GM12878 (cell line): ENCODE measurements at places on chromosomes 7 and 10.

- H3K36me3 ChIP-seq = no peaks in the 10 kb centered on the region
- DNase-seq = no peak
- H3K27me3 ChIP-seq = no peaks in the 10 kb centered on the region
- H3K27ac ChIP-seq = no peak overlapping the region
- no peak overlapping the region for H3K4me3 ChIP-seq
These were observed 6.9 kb upstream of the CREB3L2 start for GRCh38 chr7:138008588-138009349.

- no peaks in the 10 kb centered on the region for H3K27me3 ChIP-seq
- DNase-seq = no peak
- H3K36me3 ChIP-seq = no peaks in the 10 kb centered on the region
- peaks cover 5% of the 10 kb centered on the region; the same call in 1 of the 2 replicates for H3K4me1 ChIP-seq
These were observed 107.0 kb upstream of the KIF5B start for GRCh38 chr10:32163071-32163761.

DNA sequence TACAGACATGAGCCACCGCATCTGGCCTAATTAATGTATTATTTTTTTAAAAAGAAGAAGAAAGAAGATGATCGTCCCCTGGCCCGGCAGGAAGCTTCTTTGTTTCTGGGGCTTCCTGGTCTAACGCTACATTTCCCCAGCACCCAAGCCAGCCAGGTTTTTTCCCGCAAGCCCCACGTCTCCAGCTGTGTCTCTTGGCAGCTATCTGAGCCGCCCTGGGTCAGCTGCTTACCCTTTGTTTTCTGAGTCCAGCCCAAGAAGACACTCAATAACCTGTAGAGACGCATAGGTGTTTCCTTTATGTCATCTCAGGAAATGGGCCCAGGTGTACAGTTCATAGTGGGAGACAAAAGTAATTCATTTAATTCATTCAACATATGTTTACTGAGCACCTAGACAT is 110.2 kb downstream of the MTPAP start:
- no peak for DNase-seq
- no peaks in the 10 kb centered on the region for H3K4me1 ChIP-seq
- H3K27ac ChIP-seq = no peak overlapping the region

- no peak for DNase-seq
- H3K4me3 ChIP-seq = no peak overlapping the region
- H3K36me3 ChIP-seq = no peaks in the 10 kb centered on the region
- no peaks in the 10 kb centered on the region for H3K4me1 ChIP-seq
- H3K27ac ChIP-seq = no peak overlapping the region
These were observed 129.8 kb downstream of the CUBN start for GRCh38 chr10:16999665-17000451.

DNA sequence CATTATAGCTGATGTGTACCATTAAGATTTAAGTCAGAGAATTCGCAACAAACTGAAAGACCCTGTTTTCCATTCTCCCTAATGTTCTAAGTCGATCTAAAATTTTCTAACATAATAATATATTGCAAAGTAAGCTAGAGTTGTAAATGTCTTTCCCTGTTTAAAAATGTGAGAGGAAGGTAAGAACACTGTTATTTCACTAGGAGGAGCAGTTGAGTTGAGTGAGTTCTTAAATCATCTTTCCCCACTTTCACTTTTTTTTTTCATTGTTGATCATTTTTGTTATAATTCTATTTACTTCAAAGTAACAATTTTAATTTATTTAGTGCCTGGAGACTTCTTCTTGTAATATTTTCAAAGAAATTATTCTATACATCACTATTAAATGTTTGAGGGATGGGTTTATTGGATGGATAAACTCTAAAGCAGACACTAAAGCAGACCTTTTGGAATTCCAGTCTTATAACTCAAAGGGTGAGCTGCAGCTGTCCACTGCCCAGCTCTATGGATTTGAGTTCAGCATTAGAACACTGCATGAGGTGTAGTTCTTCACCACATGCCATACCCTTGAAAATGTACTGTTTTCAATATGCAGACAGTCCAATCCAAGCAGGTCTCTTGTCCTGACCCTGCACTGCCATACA is 181.3 kb upstream of the FZD1 start:
- no peaks in the 10 kb centered on the region for H3K27me3 ChIP-seq
- DNase-seq = no peak
- no peak overlapping the region for H3K4me3 ChIP-seq
- no peaks in the 10 kb centered on the region for H3K36me3 ChIP-seq
- H3K4me1 ChIP-seq = no peaks in the 10 kb centered on the region

DNA sequence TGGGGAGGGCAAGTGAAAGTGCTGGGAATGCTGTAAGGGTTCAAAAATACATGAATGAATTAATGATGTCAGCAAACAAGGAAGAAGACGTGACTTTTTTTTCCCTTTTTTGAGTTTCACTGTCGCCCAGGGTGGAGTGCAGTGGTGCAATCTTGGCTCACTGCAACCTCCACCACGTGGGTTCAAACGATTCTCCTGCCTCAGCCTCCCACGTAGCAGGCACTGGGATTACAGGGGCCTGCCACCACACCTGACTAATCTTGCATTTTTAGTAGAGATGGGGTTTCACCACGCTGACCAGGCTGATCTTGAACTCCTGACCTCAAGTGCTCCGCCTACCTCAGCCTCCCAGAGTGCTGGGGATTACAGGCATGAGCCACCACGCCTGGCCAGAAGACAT is 30.0 kb downstream of the DENND10 start:
- no peaks in the 10 kb centered on the region for H3K27me3 ChIP-seq
- H3K36me3 ChIP-seq = no peaks in the 10 kb centered on the region; the same call in 1 of the 2 replicates
- no peak for DNase-seq
- no peak overlapping the region for H3K27ac ChIP-seq

DNA sequence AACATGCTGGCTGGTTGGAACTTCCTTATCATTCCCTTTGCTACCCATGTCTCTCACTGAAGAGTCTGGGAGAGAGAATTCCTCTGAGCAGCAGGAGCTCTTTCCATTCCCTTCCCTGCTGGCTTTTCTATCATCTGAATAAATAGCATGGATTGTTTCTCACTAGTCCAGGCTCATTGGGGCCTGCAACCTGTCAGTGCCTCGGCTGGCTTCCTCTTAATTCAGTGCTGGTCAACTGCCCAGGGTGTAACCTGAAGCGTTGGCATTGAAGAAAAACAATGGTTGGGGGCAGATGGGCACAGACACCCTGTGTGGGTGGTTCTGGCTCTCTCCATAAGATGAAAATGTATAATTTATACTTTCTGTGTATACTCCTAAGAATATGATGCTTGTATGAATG is 155.6 kb downstream of the ANLN start:
- H3K27ac ChIP-seq = no peak overlapping the region
- H3K4me1 ChIP-seq = no peaks in the 10 kb centered on the region
- H3K36me3 ChIP-seq = no peaks in the 10 kb centered on the region
- no peak for DNase-seq
- H3K4me3 ChIP-seq = no peak overlapping the region

GRCh38 chr7:151694828-151695580 is 175.3 kb upstream of the RHEB start:
- H3K4me3 ChIP-seq = no peak overlapping the region
- H3K27ac ChIP-seq = no peak overlapping the region
- H3K27me3 ChIP-seq = no peaks in the 10 kb centered on the region
- H3K36me3 ChIP-seq = no peaks in the 10 kb centered on the region
- no peak for DNase-seq

GRCh38 chr10:116197946-116198675 is 74.9 kb downstream of the GFRA1 start:
- no peaks in the 10 kb centered on the region for H3K4me1 ChIP-seq
- H3K27ac ChIP-seq = no peak overlapping the region
- no peaks in the 10 kb centered on the region for H3K27me3 ChIP-seq
- H3K4me3 ChIP-seq = no peak overlapping the region
- H3K36me3 ChIP-seq = no peaks in the 10 kb centered on the region

- no peak overlapping the region for H3K4me3 ChIP-seq
- H3K36me3 ChIP-seq = no peaks in the 10 kb centered on the region
- DNase-seq = no peak
- H3K27me3 ChIP-seq = no peaks in the 10 kb centered on the region
- H3K4me1 ChIP-seq = no peaks in the 10 kb centered on the region
- H3K27ac ChIP-seq = no peak overlapping the region
These were observed 17.3 kb downstream of the MGAM start for GRCh38 chr7:142012825-142013511.

DNA sequence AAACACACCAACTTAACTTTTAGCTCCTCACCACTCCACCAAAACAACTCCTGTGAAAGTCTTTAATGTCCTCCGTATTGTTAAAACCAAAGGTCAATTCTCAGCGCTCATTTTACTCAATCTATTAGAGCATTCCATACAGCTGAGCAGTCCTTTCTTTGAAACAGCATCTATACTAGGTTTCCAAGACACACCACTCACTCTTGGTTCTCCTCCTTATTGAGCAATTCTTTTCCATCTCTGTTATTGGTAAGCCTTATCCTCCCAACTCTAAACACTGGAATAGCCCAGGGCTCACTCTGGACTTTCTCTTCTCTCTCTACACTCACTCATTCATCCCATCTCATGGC is 34.9 kb downstream of the COA1 start:
- no peak overlapping the region for H3K27ac ChIP-seq
- no peaks in the 10 kb centered on the region for H3K27me3 ChIP-seq
- H3K36me3 ChIP-seq = no peaks in the 10 kb centered on the region
- no peak overlapping the region for H3K4me3 ChIP-seq
- DNase-seq = no peak

- no peaks in the 10 kb centered on the region for H3K36me3 ChIP-seq
- no peak for DNase-seq
- no peak overlapping the region for H3K4me3 ChIP-seq
- H3K4me1 ChIP-seq = no peaks in the 10 kb centered on the region
- no peaks in the 10 kb centered on the region for H3K27me3 ChIP-seq
- H3K27ac ChIP-seq = no peak overlapping the region
These were observed 479.7 kb downstream of the KIF20B start for GRCh38 chr10:90180886-90181691.

DNA sequence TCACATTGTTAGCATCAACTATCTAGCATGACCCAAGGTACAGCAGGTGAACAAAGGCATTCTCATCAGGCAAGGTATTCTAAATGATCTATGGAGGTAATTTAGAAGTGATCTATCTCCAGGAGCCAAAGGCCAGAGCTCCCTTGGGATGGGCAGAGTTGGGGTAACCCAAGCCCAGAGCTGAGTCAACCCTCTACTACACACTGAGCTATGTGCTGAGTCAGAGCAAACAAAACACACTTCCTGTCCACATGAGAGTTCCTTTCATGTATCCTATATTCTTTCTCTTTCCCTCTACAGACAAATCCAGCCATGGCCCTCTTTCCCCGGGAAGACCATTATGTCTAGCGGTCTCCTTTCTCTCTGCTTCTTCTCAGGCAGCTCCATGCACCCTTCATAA is 68.2 kb upstream of the AGK start:
- no peaks in the 10 kb centered on the region for H3K36me3 ChIP-seq
- DNase-seq = no peak
- H3K27ac ChIP-seq = no peak overlapping the region
- no peaks in the 10 kb centered on the region; the same call in 1 of the 2 replicates for H3K27me3 ChIP-seq
- H3K4me1 ChIP-seq = no peaks in the 10 kb centered on the region
